ENCODE measurements at places on chromosomes 5 and 9.

DNA sequence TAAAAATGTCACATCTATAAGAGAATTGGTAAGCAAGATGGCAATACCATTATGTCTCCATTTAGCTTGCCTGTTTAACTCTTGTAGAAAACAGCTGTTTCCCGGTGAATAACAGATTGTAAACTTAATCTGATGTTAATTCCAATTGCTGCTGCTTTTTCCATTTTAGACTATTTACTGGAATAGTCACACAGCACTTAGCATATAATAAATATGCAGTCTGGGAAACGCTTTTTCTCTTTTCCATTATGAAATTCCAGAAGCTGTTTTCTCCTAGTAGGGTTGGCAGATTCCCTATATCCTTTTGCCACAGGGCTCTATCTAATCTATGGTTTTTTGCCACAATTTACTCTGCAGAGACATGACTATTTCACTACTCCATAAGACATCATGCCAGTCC, 148.0 kb downstream of the CEMIP2 start:
- no peak for DNase-seq

DNA sequence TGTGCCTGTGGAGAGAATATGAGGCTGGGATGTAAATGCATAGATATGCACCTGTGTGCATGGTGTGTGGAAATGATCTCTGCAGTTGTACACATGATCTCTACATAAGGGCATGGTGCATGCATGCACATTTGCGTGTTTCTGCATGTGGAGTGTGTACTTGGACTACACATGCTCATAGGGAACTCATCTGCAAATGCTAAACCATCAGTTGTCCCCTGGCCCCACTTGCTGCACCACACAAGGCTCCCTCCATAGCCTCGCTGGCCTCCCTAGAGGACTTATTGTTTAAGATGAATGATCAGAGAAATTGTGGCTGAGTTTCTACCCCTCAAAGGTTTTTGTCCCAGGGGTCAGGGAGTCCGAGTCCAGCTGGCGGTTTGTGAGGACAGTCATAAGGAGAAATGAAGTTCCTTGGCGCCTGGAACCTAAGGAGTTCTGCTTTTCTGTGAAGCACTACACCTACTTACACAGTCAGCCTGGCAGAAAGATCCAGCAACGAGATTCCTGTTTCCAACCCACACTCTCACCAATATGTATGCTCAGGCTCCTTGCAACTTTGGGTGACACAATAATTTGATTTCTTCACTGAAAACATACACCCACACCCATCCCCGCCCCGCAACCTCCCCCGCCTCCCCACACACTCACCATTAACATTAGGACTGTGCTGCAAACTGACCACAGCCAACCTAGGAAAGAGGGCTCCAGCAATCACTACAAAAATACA, 79.9 kb upstream of the CPEB4 start:
- DNase-seq: no peak

DNA sequence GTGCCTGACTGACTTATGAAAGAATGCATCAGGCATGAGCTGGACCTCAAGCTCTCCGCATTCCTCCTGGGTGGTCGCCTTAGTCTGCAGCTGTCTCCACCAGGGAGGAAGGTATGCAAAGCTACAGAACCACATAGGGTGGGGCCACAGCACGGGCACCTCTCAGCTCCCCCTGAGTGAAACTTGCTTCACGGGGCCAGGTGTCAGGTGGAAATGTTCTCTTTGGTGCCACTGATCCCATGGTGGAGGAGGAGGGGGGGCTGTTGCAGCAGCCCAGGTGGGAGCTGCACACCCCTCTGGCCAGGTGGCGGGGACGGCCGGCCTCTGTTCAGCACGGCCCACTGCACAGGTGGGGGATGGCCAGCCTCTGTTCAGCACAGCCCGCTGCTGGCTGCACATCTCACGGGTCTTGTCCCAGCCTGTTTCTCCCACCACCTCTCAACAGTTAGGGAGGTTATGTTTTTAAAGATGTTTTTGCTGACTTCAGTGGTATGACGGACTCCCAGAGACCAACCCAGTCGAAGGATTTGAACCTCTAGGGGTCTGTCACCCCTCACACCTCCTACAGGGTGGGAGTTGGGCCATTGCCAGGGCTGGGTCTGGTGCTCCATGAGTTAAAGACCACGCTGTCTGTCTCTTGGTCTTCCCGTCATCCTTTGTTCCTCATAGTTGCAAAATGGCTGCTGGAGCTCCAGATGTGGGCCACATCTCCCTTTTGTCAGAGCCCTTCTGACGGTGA, 34.3 kb downstream of the MRPL36 start:
- DNase-seq: no peak

DNA sequence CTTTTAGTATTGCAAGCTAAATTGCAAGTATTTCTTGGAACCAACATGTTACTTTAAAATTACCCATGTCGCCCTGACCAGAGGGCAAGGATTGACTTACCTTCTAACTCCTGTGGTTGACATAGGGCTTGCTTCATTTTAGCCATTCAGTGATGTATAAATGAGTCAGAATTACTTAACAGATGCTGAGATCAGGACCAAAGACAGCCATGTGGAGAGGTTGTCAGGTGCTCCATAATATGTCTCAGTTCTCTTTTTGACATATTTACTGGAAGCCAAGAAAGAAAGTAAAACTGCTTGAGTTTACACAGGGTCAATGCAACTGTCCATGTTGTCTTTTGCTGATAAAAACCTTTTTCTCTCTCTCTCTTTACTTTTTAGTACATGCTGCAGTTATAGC, 33.2 kb downstream of the F2RL2 start:
- DNase-seq: no peak

DNA sequence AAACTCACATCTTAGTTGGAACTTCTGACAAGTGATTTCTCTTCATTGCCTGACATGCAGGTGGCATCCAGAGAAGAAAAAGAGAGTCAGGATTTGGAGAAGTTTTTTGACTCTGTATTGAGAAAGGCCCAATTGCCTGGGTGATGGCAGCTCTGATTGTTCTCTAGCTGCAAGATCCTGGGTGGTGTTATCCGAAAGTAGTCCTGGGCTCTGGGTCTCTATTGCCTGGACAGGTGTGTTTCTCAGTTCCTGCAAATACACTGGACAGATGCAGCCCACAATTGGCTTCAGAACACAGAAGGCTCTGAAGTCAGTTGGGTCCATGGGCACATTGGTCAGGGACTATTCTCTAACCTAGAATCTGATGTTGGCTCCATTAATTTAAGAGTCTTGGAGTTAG, 67.4 kb downstream of the RGS3 start:
- no peak for DNase-seq

DNA sequence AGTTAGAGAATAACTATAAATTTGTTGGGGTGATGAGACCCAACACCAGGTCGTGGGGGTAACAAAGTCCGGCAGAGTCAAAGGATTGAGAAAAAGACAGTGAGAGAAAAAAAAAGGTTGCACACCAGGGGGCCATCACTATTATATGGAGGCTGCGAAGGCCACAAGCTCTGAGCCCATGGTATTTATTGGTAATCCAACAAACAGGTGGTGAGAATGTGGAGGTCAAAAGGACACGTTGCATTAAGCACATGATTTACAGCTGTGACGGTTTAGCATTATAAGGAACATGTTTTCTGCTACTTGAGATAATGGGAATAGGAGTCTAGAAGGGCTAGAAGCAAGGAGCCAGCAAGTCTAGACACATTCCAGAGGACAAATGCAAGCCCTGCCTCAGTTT, 2202.2 kb upstream of the C9orf72 start:
- no peak for DNase-seq

DNA sequence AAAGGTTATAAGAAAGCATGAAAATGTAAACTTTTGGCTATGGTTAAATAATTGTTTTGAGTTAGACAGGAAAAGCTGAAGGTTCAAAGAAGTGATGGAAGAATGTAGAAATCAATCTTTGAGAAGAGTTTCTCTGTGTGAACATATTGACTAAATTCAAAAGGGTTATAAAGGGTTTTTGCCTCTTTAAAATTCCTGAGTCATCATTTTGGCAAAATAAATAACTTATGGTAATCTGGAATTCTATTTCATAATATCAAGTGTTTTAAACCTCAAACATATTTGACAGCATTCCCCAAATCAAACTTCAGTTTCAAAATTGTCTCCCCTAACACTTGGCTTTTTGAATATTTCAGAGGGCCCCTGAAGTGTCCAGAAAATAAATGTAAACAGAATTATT, 60.6 kb upstream of the SPINK5 start:
- DNase-seq: no peak

DNA sequence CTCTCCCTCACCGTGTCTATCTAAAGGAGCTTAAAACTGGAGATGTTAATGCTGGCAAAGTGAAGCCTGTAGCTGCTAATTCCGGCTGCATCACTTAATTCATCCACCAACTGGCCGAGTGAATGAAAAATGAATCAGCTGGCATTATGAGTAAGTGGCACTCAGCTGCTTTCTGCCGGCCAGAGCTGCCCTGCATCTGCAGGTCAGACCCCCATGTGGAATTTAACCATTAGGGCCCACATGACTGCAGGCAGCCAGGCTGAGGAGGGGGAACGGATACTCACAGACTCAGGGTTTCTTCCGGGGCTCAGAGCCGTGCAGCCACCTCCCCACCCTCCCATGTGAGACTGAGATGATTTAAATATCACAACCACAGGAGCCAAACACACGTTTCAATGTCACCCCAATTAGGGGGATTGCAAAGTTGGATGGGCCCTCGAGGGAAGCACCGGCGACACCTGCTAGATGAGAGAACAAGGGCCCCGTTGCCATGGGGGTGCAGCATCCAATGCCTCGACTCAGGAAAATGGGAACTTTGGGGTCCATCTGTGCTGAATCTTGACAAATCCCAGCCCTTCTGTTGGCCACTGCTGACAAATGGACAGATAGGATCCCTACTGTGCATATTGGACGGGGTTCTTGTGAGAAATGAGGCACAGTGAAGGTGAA, 115.6 kb upstream of the ALDH1B1 start:
- no peak for DNase-seq

GRCh38 chr5:120874081-120874862, 410.2 kb downstream of the PRR16 start:
- DNase-seq: no peak

- DNase-seq: no peak
These were observed 276.3 kb downstream of the EPB41L4A start for GRCh38 chr5:112142769-112143270.

- DNase-seq: no peak
These were observed 23.4 kb downstream of the LIX1 start for GRCh38 chr5:97119007-97119390.

GRCh38 chr9:105188746-105189145, 55.7 kb upstream of the SLC44A1 start:
- no peak for DNase-seq

DNA sequence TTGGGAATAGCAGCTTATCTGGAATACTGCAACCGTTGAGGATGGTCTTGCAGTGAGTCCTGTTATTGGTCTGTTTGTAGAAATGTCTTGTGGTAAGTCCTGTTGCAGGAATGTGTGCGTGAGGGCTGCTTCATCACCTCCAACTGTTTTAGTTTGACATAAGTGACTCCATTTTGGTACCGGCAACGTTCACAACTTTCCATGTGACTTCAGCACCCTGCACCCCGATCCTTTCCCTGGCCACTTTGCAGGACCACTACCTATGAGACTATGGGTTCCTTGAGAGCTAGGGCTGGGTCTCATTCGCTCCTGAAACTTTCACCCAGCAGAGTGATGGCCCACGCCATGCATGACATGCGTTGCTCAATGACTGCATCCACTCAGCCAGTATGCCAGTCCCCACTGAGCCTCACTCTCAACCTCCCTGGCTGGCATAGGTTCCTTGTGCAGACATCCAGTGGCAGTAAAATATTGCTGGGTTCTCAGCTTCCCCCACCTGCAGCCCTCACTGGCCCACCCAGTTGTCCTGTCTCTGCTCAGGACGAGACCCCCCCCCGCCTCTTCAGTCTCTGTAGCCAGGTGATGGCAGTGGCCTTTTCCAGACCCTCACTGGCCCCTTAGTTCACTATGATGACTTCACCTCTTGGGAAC, 8.0 kb downstream of the SURF6 start:
- no peak for DNase-seq

DNA sequence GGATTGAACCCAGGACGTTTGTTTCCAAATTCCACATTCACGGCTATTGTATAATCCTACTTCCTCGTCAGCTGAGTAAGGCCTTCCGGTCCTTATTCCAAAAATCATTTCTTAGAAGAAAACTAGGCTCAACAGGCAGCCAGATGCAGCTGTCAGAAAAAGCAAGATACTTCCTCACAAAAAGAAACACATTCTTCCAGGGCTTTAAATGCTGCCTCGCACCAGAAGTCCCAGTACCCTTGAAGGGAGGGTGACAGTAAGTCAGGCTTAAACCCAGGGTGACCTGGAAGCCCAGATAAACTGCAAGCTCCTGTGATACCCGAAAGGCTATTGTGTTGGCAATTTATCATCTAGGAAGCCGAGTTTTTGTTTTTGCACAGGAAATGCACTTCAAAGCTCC, 414.0 kb downstream of the NFIB start:
- DNase-seq: no peak

DNA sequence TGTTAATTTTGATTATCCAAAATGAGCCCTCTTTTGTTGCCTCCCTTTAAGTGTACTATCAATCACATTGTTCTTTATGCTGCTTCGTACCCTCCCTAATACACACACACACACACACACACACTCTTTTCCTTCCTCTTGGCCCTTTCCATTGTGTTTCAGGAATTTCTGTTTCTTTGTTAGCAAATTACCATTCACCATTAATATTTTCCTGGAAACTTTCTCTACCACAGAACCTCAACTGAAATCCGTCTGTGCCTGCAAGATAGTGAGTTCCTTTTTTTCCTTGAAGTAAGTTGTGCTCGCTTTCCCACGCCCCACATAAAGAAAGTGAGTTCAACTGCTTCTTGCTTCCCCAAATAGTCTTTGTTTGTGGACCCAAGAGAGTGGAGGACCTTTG, 61.8 kb downstream of the SMIM15 start:
- no peak for DNase-seq

DNA sequence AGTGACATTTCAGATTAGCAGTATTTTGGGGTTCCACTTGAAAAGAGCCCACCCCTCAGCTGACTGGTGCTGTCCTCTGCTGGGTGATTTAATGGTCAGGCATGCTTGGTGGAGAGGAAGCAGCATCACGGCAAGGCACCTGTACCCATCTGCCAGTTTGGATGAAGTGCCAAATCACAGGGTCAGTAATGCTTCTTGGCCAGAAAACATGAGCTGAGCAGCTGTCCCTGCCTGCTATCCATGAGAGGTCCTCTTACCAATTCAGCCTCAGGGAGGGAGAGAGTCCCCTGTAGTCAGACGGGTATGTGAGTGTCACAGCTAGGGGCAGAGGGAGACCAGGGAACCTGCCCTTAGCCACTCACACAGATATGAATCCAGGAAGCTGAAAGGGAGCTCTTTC, 137.9 kb downstream of the SEC61B start:
- no peak for DNase-seq

- no peak for DNase-seq
These were observed 3.0 kb downstream of the NFIL3 start for GRCh38 chr9:91420501-91421127.

DNA sequence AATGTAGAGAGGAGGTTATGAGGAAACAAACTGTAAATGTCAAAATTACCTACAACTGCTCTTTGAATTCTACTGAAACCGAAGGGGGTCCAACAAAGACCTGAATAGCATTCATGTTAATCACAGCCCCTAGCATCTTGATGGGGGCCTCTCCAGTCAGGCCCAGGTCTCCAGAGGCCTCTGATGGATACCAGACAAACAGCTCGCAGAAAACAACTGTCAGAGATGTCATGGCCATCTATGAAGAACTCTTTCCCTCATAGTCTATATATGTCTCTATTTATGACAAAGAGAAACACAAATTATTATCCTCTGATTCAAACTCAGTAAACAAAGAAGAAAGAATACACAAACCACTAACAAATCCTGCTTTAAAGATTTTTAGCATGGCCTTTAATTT, 432.6 kb downstream of the CAAP1 start:
- no peak for DNase-seq

- DNase-seq: no peak
These were observed 202.4 kb upstream of the ZNF618 start for GRCh38 chr9:113673726-113674125.
